ENCODE measurements at places on chromosomes 5 and 9.

DNA sequence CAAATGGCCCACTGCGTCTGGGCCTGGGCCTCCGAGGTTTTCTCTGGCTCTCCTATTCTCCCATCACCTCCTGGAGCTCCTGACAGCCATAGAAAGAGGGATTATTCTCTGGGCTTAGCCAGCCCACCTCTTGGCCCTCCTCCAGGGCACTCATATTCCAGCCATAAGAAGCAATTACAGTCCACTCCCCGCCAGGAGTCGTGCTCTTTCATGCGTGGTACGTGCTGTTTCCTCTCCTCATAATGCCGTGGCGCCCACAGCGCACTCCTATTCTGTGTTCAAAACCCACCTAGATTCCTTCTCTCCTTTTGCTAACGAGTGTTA is 240.8 kb upstream of the ZNF462 start:
- no peak for DNase-seq

- peak; percentile 66 for DNase-seq
Measured at GRCh38 chr9:6054280-6055099, 39.1 kb upstream of the RANBP6 start.

DNA sequence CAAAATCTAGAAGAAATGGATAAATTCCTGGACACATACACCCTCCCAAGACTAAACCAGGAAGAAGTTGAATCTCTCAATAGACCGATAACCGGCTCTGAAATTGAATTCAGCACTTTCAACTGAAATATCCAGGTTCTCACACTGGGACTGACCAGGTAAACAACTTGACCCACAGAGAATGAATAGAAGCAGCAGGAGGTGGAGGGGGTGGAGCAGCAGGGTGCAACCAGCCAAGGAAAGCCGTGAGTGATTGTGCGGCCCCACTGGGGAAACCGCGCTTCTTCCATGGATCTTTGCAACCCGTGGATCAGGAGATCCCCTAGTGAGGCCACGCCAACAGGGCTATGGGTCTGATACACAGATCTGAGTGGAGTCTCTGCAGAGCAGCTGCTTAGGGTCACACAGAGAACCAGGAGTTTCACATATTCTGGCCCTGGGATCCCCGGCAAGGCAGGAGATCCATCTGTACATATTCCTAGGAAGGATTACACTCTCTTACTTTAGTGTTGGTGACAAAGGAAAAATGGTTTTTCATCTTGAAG is 181.5 kb downstream of the SLCO4C1 start:
- DNase-seq, result no peak

DNA sequence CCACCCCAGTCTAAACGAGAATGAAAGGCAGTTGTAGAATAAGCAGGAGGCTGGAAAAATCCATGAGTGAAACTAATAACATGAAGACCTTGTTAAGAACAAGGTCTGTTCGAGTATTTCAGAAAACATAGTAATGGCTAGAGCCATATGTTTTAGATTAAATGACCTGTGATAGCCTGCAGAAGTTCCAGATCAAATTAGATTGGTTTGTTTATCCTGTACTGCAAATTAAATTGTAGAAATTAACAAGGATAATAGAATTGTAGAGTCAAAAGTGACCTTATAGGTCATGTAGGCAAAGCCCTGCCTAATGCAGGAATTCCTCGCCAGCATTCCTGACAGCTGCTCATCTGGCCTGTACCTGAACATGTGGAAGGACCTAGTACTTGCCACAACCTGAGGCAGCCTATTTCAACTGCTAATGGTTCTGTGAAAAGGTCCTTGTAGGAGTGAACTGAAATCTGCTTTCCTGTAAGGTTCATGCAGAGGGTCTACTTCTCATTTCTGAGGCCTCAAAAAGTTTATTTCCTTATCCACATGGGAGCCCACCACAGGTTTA is 17.2 kb downstream of the LIX1 start:
- DNase-seq, result no peak

DNA sequence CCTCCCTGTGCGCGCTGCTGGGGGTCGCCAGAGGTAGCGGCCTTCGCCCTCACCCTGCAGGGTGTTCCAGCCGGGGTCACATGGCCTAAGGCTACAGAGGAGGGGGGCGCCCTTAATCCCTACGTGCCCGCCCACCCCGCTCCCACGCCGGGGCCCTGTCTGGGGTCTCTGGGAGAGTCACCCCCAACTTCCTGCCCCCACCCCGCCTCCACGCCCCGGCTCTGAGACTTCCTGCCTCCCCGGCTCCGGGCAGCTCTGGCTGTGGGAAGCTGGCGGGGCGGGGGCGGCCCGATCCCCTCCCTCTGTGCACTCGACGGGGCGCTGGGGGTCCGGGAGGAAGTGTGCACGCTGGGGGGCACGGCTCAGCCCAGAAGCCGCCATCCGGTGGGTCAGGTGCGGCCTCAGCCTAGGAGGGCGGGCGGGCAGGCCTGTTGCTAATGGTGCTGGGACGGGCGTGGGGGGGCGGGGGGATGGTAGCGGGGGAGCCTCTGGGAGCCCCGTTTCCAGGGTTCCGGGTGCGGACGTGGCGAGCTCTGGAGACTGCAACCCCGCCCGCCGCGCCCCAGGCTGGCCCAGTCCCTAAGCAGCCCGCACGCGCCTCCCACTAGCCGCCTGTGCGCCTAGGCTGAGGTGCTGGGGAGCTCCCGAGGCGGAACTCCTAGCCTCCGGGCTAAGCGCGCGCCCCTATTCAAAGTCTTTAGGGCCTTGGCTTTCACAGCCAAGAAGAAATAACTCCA is 61.6 kb downstream of the CXXC5 start:
- no peak for DNase-seq

GRCh38 chr5:38866362-38867031 is 20.7 kb downstream of the OSMR start:
- DNase-seq, result no peak

DNA sequence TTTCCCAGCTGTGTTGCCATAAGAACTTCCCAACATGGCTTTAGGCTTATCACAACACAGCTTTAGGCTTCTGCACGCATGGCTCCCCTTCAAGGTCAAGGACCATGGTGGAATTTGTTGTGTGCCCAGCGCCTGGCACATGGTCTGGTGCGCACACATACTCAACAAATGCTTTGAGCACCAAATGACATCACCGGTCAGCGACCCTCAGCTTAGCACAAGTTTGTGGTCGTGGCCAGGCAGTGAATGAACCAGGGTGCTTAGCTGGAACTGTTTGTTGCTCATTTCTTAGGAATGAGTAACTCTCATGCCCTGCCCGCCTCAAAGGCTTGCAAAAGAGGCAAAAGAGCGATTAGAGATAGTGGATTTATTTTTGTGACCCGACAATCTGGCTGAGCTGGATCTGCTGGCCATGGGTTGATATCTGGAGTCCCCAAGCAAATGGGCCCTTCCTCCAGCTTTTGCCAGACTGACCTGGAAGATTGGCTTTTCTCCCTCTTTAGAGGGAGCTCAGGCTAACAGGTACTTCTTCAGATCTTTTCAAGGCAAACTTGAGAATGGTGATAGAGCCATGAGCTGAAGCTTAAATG is 58.9 kb downstream of the DAP start:
- DNase-seq, result no peak

DNA sequence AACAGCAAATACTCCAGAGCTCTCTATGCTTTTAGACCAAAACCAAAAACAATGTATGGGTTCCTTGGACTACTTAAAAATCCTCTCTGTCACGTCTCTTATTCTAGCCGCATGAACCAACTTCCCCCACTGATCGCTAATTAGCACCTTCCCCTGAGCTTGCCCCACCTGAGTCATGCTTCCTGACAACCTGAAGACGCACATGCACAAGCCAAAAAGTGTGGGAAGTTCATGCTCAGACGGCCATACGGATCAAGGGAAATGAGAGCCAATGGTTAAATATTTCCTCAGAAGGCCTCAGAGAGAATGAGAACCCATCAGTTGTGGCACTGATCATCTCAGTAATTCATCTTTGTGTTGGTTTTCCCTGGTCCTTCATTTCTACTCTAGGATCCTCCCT is 199.7 kb downstream of the BNC2 start:
- DNase-seq, result no peak

DNA sequence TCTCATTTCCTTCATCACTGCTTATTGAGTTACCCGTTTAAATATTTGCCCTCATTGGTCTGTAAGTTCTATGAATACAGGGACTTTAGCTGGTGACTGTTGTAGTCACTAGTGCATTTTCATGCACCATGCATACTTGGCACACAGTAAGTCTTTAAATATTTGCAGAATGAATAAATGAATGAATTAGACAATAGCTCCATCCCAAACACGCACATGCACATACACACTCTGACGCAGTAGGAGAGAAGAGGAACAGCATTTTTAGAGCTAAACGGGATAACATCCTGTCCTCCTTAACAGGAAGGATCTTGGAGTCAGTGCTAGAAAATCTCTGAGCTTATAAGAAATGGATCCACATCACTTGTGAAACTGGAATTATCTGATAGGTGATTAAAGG is 447.7 kb downstream of the KIF4B start:
- DNase-seq, result no peak
